ENCODE measurements at places on chromosomes 7 and 10.
A peak's percentile ranks its signal among the peaks of the same experiment; 100 is the strongest.

DNA sequence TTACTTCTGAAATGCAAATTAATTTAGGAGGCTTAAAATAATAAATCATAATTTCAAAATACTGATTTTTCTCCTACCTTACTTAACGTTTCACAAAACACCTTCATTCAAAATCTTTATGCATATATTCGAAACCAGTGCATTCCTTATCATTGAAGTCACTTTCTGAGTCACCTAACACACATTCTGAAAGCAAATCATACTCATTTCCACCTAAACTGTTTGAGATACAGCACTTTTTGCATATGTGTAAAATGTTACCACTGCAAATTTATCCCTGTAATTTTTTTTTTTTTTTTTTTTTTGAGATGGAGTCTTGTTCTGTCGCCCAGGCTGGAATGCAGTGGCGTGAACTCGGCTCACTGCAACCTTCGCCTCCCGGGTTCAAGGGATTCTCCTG lies 15.7 kb downstream of the PPP3CB start:
- peak; percentile 48 for DNase-seq

- peak; percentile 29 for DNase-seq
Observed at GRCh38 chr7:42035210-42035609, 201.8 kb downstream of the GLI3 start.

GRCh38 chr7:81659697-81660395 lies 110.0 kb downstream of the HGF start:
- no peak for DNase-seq

GRCh38 chr7:123836656-123837055 lies 8.3 kb upstream of the HYAL4 start:
- no peak for DNase-seq

- peak; percentile 34 for DNase-seq
Observed at GRCh38 chr10:61835069-61835945, 66.2 kb upstream of the ARID5B start.

GRCh38 chr7:105876964-105877601 lies 684 bp upstream of the ATXN7L1 start:
- DNase-seq = peak; percentile 43

- no peak for DNase-seq
Observed at GRCh38 chr10:116138897-116139296, 134.1 kb downstream of the GFRA1 start.

- no peak for DNase-seq
Observed at GRCh38 chr10:90935581-90936275, 14.8 kb upstream of the ANKRD1 start.

- DNase-seq = no peak
Observed at GRCh38 chr7:47181746-47182361, 400.1 kb downstream of the TNS3 start.

- DNase-seq = peak; percentile 14
Observed at GRCh38 chr7:22945584-22945983, 68.3 kb downstream of the HYCC1 start.

DNA sequence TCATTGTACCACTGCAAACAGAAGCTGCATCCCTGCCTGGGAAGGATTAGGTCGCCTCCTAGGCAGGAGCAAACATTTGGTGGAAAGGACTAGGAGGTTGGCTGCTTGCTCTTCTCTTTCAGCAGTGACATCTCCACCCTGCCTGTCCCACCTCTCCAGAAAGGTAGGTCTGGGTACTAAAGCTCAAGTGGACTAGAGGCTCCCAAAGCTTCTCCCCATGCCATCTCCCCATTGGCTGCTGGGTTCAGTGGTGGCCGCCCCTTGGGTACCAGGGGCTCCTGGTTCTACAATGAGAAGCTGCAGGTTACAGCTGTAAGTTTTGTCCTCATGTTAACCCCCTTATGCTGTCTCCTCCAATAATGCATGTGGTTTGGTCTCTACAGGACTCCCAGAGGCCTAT lies 180.7 kb upstream of the MKI67 start:
- no peak for DNase-seq
